ENCODE measurements at places on chromosomes 2 and 18.
A peak's percentile ranks its signal among the peaks of the same experiment; 100 is the strongest.

DNA sequence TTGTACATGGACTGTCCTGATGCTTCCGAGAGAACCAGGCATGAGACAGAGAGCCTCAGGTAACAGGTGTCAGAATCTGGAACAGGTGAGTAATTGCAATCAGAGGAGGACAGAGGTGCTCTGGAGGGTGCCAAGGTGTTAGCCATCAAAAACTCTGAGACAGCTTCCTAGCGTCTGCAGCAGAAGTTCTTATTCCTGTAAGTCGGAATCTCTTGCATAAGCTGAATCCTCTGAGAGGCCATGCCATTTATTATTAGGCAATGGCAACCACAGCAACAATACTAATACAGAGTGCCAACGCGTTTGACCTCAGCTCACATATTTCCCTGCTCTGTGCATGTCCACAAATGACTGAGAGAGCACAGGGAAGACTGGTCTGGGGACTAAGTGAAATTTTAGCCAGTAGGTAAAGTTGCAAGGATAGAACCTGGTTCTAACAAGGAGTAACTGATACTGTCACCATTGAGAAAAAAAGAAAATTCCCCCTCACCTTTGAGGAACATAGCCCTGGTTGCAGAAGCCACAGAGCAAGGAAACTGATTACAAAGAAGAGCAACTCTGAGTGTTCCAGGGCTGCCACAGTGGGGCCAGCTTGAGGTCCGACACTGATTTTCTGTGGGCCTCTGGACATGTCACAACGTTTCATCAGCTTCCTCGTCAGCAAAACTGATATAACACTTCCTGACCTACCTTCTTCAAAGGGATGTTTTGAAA is 55.1 kb upstream of the ACSL3 start:
- no peak for DNase-seq

DNA sequence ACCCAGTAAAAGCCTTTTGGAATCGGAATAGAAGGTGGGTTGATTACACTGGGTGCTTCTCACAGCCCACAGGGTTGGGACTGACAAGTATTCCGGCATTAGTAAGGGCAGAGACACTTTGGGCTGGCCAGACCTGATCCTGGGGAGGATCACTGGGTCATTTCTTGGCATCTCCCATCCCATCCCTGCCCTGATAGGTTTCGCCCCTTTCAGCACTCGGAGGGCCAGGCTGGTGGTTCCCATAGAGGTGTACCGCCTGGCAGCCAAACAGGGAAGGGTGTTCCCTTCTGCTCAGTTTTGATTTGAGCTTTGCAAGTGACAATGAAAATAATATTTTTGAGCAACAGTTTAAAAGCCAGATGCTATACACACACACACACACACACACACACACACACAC is 37.3 kb downstream of the CYP1B1 start:
- no peak for DNase-seq

DNA sequence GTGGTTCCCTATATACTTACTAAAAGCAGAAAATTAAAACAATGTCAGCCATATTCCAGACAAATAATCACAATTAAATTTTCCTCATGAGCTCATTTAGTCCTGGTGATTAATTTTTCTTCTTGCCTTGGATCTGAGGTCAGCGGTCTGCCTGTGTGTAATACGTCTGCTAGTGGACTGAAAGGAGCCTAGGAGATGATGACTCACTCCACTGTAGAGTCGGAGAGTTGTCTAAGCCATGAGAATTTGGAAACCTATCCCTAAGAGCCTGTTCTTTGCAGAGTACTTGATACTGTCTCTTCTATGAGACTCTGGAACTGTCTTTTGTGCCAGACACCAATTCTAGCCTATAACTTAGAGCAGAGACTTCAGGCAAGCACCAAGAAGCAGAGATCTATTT is 94.2 kb upstream of the RAB27B start:
- peak; percentile 25 for DNase-seq

DNA sequence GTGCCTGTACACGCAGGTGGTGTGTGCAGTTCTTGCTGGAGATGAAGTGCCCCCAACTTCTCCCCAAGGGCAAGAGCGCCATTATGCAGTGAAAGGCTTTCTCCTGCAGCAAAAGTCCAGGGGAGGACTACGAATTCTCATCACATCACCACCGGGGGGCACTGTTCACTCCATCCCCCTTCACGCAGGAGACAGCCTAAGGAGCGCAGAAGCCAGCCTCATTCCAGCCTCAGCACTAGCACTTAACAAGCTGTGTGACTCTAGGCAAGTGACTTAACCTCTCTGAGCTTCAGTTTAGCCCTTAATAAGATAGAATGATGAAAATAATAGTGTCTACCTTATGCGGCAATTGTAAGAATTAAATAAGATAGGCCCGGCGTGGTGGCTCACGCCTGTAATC is 32.3 kb downstream of the DNMT3A start:
- peak; percentile 55 for DNase-seq

GRCh38 chr2:182980115-182980514 is 58.1 kb downstream of the NCKAP1 start:
- DNase-seq: no peak

DNA sequence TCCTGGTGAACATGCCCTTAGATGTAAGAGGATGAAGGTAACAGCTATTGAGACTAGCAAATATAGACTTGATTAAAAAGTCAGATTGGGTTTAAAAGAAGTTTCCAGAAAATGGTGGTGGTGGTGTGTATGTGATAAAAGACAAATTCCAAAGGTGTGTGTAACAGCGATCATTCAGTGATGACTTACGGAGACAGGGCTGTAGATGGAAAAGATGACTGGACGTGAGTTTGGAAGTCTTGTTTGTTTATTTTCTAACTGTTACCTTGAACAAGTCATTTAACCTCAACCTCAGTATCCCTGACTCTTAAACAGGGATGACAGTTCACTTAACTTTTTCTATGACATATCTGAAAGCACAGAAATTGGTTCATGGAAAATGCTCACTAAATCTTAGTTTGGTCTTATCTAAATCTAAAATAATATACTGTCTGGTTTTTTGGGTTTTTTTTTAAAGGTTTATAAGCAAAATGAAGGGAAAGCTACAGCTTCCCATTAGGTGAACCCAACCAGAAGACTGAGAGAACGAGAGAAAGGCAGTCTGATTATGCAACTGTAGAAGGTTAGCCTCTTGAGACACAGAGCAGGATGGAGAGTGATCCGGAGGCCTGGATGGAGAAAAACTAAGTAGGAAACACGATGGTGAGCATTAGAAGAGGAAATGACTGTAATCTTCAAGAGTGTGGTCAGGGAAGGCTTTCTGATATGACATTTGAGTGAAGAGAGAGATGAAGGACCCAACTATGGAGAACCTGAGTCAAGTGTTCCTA is 71.9 kb downstream of the TCF4 start:
- no peak for DNase-seq

- DNase-seq: no peak
These were observed 106.3 kb downstream of the TRIM43 start for GRCh38 chr2:95698146-95698545.

GRCh38 chr2:6791682-6792081 is 74.0 kb downstream of the CMPK2 start:
- no peak for DNase-seq

- DNase-seq: no peak
These were observed 135.5 kb downstream of the MGAT5 start for GRCh38 chr2:134389381-134389780.

DNA sequence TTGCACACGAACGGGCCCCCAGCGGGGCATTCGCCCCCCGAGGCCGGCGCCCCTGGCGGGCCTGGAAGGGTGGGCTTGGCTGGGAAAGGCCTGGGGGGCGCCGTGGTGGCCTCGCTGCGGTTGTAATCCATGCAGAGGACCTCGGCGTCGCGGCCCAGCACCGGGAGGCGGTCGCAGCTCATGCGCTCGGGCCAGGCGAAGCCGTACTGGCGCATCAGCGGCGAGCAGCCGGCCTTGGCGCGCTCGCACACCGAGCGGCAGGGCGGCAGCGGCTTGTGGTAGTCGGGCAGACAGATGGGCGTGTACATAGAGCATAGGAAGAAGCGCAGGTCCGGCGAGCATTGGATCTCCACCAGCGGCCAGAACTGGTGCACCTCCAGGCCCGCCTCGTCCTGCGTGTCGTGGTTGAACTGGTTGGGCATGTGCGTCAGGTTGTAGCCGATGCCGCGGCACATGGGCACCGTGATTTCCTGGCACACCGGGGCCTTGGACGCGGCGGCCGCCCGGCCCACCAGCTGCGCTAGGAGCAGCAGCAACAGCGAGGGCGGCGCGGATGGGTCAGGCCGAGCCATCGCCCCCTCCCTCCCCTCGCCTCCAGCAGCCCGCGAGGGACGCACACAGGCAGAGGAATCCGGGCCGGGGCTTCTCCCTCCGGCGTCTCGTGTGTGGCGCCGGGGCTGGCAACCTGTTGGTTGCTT is 1.4 kb downstream of the FZD5 start:
- peak; percentile 19 for DNase-seq
